SJCRH30 (cell line): ENCODE measurements at places on chromosomes 2 and 18. TPM values are rescaled to one million over a fixed set of nuclear protein-coding genes. Genes with fewer than 3 reads are reported as not detected.

Gene REEP1
- 2.1 and 2.3 TPM in 2 replicates for total RNA-seq

Gene PCGF1
- total RNA-seq, result 23.8 and 30.5 TPM in 2 replicates

Gene ARHGEF4
- 0.06 TPM in 1 of 2 replicates, not detected in the other for total RNA-seq

- DNase-seq, result peak; percentile 35
Observed at GRCh38 chr2:144518748-144519596, 947 bp downstream of the ZEB2 start.

Gene EFR3B
- 4.0 and 4.2 TPM in 2 replicates for total RNA-seq
